ENCODE measurements at places on chromosomes 16 and 17.
A peak's percentile ranks its signal among the peaks of the same experiment; 100 is the strongest.

DNA sequence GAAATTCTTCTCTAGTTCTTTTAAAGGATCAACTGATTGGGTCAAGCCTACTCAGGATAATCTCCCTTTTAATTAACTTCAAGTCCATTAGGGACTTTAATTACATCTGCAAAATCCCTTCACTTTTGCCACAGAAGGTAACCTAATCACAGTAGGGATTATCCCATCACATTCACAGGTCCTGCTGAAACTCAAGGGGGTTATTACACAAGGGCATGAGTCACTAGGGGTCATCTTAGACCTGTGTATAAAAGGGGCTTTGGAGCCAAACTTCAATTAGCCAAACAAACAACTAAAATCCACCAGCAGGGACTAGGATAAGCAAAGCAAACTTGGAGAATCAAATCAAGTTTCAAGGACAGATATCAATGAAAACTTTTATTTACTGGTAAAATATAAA is 19.4 kb downstream of the CIAPIN1 start:
- no peak for DNase-seq

DNA sequence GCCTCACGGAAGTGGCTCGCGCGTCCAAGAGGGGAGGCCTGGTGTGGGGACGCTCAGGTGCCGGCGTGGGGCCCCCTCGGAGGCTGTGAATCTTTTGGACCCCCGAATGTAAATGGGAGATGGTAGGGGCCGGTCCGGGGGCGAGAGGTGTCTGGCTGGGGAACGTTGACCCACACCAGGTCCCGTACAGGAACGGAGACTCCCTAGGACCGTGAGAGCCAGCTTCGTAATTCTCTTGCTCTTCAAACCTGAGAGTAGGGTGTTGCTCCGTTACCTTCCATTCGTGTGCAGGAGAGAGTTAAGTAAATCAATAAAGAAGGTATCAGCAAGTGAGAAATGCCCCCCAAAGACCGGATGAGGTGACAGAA is 481 bp downstream of the LYRM1 start:
- DNase-seq = no peak

DNA sequence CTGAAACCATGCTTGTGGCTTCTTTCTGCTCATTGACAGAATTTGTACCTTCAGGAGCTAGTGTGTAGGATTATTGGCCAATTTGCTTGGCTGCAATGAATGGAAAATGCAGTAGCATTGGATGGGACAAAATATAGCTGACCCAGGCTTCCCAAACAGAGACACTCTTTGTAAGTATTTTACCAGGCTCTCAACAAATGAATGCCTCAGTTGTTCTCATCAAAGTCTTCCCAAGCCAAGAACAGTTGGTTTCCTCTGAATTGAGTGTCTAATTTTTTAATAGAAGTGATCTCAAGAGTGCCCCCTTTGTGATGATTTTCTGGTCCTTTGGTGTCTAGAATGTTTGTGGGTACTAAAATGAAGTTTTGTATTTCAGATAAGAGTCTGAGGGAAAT is 140.9 kb downstream of the SHISA9 start:
- no peak for DNase-seq

- no peak for DNase-seq
Observed at GRCh38 chr17:4861052-4861451, 27.9 kb downstream of the MINK1 start.

DNA sequence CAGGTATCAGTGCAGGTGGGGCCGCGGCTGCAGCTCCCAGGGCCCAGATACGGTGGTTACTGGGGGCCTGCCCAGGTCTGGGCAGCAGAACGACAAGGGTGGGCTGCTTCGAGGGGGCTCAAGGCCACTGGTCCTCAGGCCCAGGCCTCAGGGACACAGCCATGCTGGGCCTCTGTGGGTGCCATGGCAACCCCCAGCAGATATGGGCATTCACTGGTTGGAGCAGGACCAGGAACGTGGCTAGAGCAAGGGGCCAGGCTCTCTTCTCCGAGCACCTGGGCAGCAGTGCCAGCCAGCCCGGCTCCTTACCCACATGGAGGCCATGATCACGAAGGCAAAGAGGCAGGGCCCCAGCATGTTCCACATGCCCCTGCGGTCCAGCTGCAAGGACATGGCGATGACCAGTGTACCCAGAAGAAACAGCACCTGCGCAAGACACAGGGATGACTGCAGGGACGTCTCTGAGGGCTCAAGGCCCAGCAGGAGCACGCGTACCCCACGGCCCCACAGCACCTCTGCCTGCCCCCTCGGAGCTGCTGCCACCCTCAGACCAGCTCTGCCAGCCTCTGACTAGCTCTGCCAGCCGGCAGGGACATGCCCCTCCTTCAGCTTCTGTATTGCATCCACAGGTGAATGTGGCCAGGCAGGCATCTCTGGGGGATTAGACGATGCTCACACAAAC is 2.1 kb upstream of the MRPL28 start:
- DNase-seq = no peak

GRCh38 chr16:1832838-1833454 is 5.9 kb downstream of the FAHD1 start:
- DNase-seq = no peak

- DNase-seq = no peak
Observed at GRCh38 chr17:78669975-78670518, 92.9 kb upstream of the DNAH17 start.

- no peak for DNase-seq
Observed at GRCh38 chr16:15415511-15415985, 18.8 kb upstream of the BMERB1 start.

DNA sequence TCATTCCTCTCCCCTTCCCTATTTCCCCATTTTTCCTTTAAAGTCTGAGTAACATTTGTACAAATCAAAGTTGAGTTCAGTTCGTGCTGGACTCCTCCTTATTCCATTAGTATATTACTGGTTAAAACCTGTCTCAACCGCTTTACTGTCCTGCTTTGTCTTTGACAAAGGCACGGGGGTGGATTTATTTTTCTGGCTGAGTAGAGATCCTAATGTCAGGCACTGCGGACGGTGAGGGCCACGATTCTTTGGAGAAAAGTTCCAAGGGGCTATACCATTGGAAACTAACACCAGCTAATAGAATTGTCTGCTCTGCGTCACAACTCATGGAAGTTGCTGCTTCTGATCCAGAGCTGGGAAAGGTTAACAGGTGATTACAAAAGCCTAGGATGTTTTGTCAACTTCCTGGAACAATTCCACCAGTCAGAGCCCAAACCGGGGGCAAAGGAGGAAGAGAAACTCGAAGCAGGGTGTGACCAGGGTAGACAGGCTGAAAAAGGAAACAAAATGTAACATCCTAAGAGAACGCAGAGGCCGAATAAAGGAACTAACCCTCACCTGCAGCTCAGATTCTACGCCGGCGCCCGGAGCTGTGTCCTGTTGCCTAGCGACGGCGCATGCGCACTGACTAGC is 12.4 kb downstream of the TAT start:
- peak; percentile 71 for DNase-seq

DNA sequence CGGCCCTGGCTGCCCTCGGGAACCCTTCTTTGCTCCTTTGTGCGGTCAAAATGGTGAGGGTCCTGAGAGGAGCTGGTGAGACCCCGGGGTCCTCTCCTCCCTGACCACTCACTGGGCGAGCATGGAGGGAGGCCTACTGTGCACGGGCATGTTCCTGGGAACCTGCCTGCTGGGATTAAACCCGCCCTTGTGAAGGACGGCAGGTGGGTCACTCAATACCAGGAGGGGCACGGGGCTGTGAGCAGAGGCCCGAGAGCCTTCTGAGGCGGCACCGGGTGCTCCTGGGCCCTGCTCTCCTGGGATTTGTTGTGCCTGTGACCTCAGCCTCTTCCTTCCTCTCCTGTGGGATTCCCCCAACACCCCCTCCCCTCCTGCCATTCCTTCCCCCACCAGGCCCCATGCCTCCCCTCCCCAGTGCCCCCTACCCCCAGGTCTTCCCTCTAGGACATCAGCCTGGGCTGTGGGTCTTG is 19.7 kb downstream of the METRNL start:
- no peak for DNase-seq

- no peak for DNase-seq
Observed at GRCh38 chr17:81494626-81495377, 17.8 kb downstream of the ACTG1 start.

GRCh38 chr16:53541326-53541725 is 38.3 kb upstream of the AKTIP start:
- no peak for DNase-seq

DNA sequence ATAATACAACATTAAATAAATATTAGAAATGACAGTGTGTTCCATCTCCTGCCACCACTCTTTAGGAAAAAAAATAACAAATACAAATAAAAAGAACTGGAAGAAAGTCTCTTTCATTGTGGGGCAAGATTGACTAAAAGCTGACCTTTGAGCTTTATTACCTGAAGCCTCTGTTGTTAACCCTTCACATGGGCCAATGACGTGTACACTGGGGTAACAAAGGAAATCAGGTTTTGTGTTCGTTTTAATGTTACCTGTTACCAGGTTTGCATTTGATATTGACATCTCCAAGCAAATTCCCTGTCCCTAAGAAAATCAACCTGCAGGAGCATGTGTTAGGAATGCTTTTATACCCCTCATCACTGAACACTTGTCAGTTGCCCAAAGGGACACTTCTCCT is 39.0 kb downstream of the NLK start:
- no peak for DNase-seq

GRCh38 chr17:64345689-64346376 is 44.8 kb downstream of the PECAM1 start:
- no peak for DNase-seq

DNA sequence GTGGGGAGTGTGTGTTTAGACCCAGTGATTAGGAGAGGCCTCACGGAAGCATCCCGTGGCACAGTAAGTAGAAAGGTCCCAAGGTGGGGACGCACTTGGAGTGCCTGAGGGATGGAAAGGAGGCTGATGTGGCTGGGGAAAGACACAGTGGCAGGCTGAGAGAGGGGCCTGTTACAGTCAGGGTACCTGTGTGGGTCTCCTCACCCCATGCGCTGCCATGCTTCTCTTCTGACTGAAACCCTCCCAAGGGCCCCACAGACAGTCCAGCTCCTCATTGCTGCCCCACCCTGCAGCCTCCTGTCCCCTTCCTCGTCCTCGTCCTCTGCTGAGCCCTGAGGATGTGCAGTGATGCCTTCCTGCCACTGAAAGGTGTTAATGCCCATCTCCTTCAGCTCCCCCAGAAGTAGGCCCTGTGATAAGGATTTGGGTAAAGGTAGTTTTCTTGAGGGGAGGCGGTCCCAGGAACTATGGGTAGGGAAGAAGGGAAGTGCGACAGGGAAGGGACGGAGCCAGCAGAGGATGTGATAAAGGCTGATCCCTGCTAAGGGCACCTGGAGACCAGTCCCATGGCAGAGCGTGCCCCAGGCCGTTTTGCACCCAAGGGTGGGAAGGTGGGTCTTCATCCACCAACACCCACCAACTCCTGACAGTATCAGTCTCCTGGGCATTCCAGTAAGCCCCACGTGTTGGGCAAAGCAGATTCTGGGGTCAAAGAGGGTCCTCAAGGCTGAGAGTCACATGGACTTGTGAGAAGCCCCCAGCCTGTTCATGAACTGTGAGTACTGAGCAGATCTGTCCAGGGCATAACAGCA is 237.2 kb downstream of the GSG1L start:
- no peak for DNase-seq

DNA sequence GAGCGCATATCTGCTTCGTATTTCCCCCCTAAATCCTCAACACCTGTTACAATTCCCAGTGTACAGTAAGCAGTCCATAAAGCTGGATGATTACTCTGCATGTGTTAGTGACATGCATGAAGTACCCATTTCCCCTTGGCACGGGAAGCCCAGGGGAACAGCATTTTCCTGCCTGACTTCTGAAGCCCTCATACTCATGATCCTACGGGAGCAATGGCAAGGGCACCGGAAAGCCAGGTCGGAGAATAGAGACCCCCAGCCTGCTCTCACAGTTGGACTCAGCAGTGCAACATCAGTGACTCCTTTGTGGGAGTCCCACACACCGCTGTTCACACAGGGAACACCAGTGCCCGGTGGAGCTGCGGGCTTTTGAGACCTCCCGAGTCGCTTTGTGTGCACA is 336.9 kb downstream of the CDH13 start:
- DNase-seq = no peak

- DNase-seq = no peak
Observed at GRCh38 chr16:4414187-4414917, 2.0 kb downstream of the CORO7 start.

DNA sequence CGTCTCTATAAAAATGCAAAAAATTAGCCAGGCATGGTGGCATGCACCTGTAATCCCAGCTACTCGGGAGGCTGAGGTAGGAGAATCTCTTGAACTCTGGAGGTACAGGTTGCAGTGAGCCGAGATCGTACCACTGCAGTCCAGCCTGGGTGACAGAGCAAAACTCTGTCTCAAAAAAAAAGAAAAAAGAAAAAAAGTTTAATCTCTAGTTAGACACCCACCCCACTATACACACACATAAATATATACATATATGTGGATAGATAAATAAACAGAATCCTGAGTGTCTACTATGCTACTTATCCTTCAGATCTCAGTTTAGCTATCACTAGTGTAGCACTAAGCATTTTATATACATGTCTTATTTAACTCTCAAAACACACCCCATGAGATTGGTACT is 18.7 kb downstream of the ITGAL start:
- DNase-seq = no peak

- DNase-seq = no peak
Observed at GRCh38 chr16:7547736-7548135, 215.1 kb downstream of the RBFOX1 start.

- DNase-seq = no peak
Observed at GRCh38 chr16:10253409-10253808, 71.2 kb upstream of the GRIN2A start.

- DNase-seq = no peak
Observed at GRCh38 chr16:27511657-27512448, 37.9 kb downstream of the GTF3C1 start.

GRCh38 chr17:64411999-64412771 is 21.5 kb upstream of the PECAM1 start:
- peak; percentile 31 for DNase-seq

DNA sequence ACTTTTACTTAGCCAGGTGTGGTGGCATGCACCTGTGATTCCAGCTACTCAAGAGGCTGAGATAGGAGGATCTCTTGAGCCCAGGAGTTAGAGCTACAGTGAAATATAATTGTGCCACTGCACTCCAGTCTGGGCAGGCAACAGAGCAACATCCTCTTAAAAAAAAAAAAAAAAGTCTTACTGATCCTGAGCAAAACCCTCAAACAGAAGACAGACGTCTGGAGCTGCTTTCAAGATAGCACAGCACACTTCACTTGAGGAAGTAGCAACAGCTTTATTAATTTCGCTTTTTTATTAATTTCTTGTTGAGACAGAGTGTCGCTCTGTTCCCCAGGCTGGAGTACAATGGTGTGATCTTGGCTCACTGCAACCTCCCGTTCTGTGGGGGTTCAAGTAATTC is 10.2 kb upstream of the GGA2 start:
- DNase-seq = no peak
